ENCODE measurements at places on chromosomes 1 and 21.
A peak's percentile ranks its signal among the peaks of the same experiment; 100 is the strongest.

DNA sequence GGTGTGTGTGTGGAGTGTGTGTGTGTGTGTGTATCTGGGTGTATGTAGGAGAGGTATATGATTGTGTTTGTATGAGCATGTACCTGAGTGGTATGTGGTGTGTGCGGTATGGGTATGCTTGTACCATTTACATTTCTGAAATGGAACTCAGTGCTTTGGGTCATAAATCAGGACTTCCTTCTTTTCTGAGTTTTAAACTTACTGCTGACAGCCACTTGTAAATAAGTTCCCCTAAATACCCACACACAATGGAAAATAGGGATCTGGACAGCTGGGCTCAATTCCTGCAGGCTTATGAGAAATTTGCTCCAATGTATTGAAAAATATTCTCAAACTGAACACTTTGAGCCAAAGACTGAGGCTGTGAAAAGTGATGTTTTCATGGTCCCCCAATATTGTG, 293.6 kb downstream of the HLX start:
- DNase-seq, result no peak

DNA sequence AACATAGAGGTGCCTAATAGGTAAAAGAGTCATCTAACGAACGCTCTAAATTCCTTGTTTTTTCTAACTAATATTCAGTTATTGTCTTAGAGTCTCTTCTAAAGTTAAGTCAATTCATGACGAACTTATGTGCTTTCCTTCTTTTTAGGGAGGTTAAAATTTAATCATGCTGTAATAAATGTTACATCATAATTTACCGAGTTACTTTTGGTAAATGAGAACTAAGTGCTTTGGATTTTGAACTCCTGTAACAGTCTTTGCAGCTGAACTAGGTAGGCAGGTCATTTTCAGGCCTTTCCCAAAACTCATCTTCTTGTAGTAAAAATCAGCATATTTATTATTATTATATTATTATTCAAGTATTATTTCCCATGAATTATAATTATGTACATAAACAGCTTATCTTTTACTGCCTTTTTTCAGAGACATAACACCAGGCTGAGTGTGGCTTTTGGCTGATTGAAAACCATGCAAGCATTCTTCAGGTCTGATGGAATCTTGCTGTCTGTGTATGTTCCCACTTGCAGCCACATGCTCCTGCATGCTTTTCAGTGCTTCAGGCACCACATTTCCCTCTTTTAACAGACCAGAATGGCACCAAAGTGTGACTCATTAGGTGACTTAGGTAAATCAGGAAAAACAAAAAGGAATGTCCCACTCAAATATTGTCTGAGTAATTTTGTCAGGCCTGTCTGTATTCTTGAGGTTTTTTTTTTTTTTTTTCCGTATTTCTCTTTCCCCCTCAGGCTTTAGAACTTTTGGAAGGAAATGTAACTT, 81.0 kb upstream of the CD55 start:
- no peak for DNase-seq

- no peak for DNase-seq
Observed at GRCh38 chr1:175118375-175119367, 51.0 kb downstream of the TNN start.

- DNase-seq, result no peak
Observed at GRCh38 chr1:84726593-84727499, 36.6 kb upstream of the SSX2IP start.

DNA sequence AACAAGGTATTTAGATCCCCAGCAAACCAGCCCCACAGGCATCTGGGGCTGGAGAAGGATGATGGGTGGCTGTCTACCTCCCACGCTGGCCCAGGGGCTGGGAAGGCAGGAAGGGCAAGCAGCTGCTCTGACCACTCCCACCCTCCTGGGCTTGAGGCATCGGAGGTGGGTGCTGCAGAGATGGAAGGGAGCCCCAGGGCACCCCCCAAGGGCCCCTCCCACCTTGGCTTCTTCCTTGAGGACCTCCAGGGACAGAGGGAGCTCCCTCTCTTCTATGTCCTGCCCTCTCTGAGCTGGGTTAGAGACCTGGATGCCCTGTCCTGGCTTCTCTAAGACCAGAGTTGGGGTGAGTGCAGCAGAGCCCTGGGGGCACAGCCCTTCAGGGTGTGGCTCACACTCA, 3.1 kb downstream of the CD52 start:
- DNase-seq, result no peak

DNA sequence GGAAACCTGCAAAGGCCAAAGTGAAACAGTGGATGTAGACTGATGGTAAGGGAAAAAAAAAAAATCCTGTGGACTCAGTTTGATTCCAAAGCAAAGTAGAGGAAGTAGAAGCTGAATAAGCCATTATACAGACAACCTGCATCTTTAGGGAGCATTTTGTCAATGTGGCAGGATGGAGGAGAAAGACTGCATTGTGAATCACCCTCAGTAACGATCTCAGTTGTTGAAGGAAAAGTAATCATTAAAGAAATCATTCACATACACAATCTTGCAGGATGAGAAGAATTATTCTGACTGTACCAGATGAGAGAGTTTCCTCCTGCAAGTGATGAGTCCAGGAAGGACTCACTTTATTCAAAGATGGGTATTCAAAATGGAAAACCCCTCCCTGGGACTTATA, 45.1 kb upstream of the TRIM67 start:
- no peak for DNase-seq

GRCh38 chr1:110067893-110068645, 2.4 kb downstream of the ALX3 start:
- DNase-seq, result peak; percentile 38

DNA sequence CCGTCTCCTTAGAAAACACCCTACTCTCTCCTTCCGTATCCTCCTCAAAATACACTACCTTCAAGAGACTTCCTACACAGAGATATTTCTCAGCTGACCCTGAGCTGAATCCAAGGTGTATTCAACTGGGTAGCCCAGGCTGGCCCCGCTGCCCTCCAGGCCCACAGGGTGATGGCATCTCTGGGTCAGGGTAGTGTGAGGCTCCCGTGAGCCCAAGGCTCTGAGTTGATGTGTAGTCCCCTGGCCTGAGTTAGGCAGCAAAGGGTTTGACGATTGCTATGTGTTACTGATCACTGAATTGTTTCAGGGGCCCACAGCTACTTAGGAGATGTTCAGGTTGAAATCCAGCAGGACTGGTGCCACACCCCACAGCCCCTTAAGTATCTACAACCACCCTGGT, 6.7 kb downstream of the INAVA start:
- DNase-seq, result no peak

GRCh38 chr1:78168306-78168705, 122.5 kb downstream of the GIPC2 start:
- DNase-seq, result no peak

DNA sequence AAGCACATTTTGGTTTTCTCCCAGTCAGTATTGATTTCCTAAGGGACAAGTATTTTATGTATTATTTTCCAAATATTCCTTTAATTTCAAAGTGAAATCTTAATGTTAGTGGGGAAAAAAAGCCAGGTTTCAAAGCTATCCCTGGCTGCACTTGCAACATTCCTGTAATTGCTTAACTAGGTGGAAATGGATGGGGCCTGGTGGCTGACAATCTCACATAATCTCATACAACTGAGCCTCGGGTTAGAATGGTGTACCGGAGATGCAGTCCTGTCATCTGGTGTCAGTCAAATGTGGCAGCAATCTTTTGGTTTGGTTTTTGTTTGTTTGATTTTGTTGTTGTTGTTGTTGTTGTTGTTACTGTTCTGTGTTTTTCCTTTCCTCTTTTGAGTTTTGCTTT, 46.1 kb downstream of the KDM1A start:
- DNase-seq, result no peak

GRCh38 chr1:207998691-207999090, 87.8 kb upstream of the CD34 start:
- no peak for DNase-seq
